Endothelial cell (in vitro differentiated cells): ENCODE measurements at places on chromosomes 3 and 15.

- H3K4me1 ChIP-seq: no peaks in the 10 kb centered on the region
- no peaks in the 10 kb centered on the region for H3K36me3 ChIP-seq
- no peak overlapping the region for H3K27ac ChIP-seq
- no peak overlapping the region for H3K4me3 ChIP-seq
Measured at GRCh38 chr3:11053926-11054503, 61.5 kb downstream of the SLC6A1 start.

DNA sequence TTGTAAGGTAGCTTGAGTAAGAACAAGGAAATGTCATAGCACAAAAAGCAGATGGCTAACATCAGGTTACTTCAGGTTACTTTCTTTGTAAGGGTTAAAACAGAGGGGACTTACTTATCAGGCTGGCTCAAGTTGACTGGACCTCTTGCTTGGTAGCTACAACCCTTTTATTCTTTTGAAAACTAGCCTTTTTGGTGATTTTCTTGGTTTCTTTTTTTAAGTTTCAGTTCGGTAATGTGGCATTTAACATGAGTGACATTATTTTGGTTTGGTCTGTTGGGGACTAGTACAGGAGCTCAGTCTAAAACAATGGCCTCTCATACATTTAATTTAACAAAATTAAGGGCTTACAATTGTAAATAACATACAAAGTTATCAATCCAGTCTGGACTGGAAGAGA, 621.4 kb downstream of the OTOL1 start:
- DNase-seq: no peak
- H3K36me3 ChIP-seq: no peaks in the 10 kb centered on the region
- H3K27ac ChIP-seq: no peak overlapping the region
- no peaks in the 10 kb centered on the region for H3K4me1 ChIP-seq
- no peak overlapping the region for H3K4me3 ChIP-seq

DNA sequence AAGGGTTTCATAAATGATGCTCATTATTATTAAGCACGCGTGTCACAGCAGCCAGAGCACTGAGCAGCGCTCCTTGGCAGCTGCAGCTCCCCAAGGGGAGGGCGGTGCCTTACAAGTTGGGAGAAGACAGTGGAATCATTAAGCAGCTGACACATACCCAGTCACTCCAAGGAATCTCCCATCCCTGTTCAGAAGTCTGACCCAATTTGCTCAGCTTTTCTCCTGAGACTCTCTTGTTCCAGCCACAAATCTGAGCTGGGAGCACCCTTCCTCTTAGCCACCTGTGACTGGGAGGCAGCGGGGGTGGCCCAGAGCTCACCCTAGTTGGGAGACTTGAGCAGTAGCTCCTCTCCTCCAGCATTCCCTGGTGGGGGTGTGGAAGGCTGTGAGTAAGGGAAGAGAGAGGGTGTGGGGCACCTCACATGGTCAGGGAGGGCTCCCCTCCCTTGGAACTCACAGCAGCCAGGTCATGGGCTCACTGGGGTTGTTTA, 64.3 kb downstream of the DUT start:
- peaks cover 5% of the 10 kb centered on the region for H3K4me1 ChIP-seq
- no peaks in the 10 kb centered on the region for H3K27me3 ChIP-seq
- H3K27ac ChIP-seq: no peak overlapping the region
- H3K4me3 ChIP-seq: no peak overlapping the region

- H3K4me3 ChIP-seq: no peak overlapping the region
- H3K4me1 ChIP-seq: no peaks in the 10 kb centered on the region
- H3K36me3 ChIP-seq: no peaks in the 10 kb centered on the region
- no peak overlapping the region for H3K27ac ChIP-seq
- no peak for DNase-seq
Measured at GRCh38 chr3:13514639-13515435, 34.1 kb upstream of the FBLN2 start.

DNA sequence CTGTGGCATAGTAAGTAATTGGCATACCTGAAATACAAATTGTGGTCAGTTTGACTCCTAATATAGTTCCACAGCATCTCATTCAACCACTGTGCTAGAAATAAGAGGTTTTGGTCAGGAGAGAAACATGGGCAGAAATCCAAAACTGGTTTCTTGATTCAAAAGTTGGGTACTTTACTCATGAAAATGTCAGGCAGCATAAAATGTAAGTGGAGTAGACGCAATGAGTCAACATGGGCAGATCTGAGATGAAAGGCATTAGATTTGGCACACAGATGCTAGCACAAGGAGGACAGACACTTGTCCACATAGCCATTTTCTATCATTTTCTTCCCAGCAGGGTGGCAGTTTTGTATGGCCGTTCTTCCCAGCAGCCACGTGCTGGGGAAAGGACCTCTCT, 255.8 kb upstream of the CDIN1 start:
- no peak overlapping the region for H3K4me3 ChIP-seq
- DNase-seq: no peak
- no peaks in the 10 kb centered on the region for H3K27me3 ChIP-seq

DNA sequence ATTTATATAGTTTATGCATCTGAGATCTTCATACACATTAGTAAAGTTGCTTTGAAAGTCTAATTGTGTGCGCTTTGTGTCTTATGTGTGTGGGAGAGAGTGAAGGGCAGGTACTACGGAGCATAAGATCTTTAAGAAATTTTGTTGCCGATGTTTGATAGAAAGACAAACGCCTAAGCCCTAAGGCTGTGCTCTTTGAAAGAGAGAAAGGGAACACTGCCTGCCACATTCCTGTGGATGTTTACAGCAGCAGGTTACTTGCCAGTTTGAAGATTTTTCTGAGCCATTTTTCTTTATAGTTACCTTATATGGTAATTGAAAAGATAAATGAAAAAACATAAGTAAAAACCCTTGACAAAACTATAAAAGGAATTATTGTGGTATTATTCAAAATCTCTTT, 17.0 kb downstream of the DTWD1 start:
- no peak overlapping the region for H3K4me3 ChIP-seq
- no peak overlapping the region for H3K27ac ChIP-seq
- no peaks in the 10 kb centered on the region for H3K36me3 ChIP-seq
- no peaks in the 10 kb centered on the region for H3K4me1 ChIP-seq
- DNase-seq: no peak
- no peaks in the 10 kb centered on the region for H3K27me3 ChIP-seq

- H3K4me1 ChIP-seq: no peaks in the 10 kb centered on the region
- H3K27me3 ChIP-seq: peaks cover 2% of the 10 kb centered on the region
- peak overlapping the region; percentile 78 for H3K4me3 ChIP-seq
- H3K27ac ChIP-seq: no peak overlapping the region
- H3K36me3 ChIP-seq: peaks cover 10% of the 10 kb centered on the region
Measured at GRCh38 chr3:185572183-185572582, 13.9 kb upstream of the SENP2 start.

DNA sequence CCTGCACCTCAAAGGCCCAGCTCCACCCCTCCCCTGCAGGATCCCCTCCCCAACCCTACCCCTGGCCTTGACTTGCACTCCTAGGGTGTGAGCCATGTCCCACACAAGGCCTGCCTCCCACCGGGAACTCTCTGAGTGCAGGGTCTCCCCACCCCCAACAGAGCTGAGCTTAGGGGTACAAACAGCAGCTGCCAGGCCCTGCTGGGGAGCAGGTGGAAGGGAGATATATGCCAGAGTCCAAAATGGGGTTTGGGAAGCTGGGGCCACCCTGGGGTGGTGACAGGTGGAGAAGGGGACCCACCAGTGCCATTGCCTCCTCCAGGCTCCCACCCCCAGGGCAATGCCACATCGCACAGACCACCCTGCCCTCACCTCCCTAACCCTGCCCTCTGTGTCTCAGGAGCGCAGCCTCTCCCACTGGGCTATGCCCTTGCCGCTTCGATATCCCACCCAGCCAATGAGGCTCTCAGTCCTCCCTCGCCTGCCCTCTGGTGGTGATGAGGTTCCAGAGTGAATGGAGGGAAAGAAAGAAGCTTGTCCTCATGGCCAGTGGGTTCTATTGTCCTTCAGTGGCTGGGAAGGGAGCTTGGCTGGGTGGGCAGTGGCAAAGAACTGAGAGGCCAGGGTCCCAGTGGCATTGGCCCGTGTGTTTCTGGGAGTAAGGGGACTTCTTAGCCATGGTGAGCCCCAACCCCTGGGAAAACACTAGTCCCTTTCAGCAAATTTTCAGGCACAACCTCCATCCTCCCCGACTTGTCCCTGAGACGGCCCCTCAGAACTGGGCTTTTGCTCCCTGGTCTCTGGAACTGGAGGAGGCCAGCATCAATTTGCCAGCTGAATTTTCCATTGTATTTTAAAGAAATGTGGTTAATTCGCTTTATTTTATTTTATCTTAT, 46.8 kb downstream of the CYP11A1 start:
- H3K27me3 ChIP-seq: peaks cover 11% of the 10 kb centered on the region
- peak; percentile 67 for DNase-seq
- H3K4me1 ChIP-seq: peaks cover 46% of the 10 kb centered on the region
- H3K27ac ChIP-seq: no peak overlapping the region
- H3K4me3 ChIP-seq: no peak overlapping the region
- H3K36me3 ChIP-seq: no peaks in the 10 kb centered on the region
